Retinal pigment epithelial cell (primary cell): ENCODE measurements at places on chromosomes 4 and X.

GRCh38 chrX:119475389-119476101 lies 7.3 kb downstream of the SLC25A5 start:
- DNase-seq: no peak

DNA sequence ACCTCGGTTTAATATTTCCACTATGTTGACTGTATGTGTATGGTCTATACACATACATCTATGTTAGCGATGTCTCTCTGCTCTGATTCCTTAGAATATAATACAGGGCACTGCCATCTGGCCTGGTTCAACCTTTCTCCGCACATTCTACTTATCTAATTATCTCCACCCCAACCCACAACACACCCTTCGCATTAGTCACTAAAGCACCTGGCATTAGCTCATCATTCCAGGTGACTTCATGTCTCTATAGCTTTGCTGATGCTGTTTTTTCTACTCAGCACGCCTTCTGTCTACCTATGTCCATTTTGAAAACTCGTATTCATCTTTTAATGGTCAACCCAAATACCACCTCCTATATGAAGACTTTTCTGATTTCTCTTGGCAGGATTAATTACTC lies 425.2 kb upstream of the RASGEF1B start:
- no peak for DNase-seq

GRCh38 chr4:87270144-87270543 lies 49.7 kb upstream of the KLHL8 start:
- no peak for DNase-seq

DNA sequence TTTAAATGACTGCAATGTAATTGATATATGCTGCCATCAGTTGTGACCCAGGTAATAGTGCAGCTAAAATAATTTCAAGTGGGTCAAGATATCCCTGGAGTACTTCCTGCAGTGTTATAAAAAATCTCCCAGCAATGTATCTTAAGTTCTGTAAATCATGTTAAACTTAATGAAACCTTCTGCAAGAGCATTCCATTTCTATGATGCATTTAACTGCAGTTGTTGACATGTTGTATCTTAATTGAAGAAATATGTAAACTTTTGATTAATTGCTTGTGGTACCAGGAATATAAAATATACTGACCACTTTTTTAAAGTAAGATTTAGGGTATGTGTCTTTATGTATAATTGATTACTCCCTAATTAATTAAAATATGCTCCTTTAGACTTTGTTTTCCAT lies 213.6 kb downstream of the AFF2 start:
- DNase-seq: no peak

DNA sequence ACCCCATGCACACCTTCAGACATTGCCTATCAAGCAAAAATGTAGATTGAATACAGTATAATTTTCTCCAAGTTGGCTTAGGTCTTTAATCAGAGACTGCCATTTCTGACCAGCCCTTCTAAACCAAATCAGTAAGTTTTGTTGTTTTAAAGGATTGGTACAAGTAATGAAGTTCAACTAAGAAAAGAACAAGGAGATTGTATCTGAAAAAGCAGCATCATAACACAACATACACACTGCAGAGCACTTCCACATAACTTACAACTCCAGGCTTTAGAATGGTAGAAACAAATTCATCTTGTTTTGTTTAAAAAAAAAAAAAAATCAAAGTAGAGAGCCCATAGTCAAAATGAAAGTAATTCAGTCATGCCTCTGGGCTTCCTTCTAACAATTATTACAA lies 16.1 kb upstream of the AMBN start:
- DNase-seq: no peak

DNA sequence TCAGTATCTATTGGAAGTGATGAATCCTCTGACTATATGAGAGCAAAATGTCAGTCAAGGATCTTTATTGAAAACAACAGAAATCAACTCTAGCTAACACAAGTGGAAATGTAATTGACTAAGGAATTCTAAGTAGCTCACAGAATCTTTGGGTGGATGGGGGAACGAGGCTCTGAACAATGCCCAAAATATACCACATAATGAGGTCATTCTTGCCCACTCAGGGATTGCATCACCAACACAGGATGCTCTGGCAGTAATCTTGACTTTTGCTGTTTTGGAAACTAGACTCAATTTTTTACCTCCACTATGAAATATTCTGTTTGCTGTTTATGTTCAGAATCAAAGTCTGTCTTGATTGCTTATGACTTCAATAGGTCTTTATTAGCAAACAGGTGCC lies 127.4 kb upstream of the UNC5C start:
- DNase-seq: no peak
